ENCODE measurements at places on chromosomes 11 and 22.
A peak's percentile ranks its signal among the peaks of the same experiment; 100 is the strongest.

GRCh38 chr11:126491092-126491491, 135.6 kb downstream of the ST3GAL4 start:
- DNase-seq = peak; percentile 15
- H3K4me1 ChIP-seq = no peaks in the 10 kb centered on the region
- H3K27me3 ChIP-seq = no peaks in the 10 kb centered on the region
- H3K36me3 ChIP-seq = no peaks in the 10 kb centered on the region
- H3K4me3 ChIP-seq = no peak overlapping the region

DNA sequence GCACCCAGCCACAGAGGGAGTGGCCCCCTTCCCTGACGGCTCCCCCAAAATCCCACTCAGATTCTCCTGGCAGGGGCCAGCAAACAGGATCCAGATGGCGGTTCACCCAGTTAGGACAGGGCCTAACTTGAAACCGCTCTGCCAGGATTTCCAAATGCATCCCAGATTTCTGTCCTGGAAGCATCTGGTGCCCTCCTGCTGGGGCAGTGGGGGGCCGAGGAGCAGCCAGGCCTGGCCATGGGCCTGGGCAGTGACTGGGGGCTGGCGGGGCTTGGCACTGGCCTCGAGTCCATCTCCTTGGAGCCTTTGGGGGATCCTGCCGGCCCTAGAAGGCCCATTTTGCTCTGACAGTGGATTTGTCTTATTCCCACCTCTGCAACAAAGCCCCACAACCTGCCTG, 17.9 kb upstream of the EMID1 start:
- H3K27me3 ChIP-seq = no peaks in the 10 kb centered on the region
- H3K27ac ChIP-seq = no peak overlapping the region
- H3K36me3 ChIP-seq = no peaks in the 10 kb centered on the region
- H3K4me1 ChIP-seq = no peaks in the 10 kb centered on the region
- no peak for DNase-seq

- no peak overlapping the region for H3K4me3 ChIP-seq
- no peak overlapping the region for H3K27ac ChIP-seq
- DNase-seq = no peak
- no peaks in the 10 kb centered on the region for H3K27me3 ChIP-seq
Observed at GRCh38 chr11:3131330-3131941, 33.7 kb downstream of the OSBPL5 start.

DNA sequence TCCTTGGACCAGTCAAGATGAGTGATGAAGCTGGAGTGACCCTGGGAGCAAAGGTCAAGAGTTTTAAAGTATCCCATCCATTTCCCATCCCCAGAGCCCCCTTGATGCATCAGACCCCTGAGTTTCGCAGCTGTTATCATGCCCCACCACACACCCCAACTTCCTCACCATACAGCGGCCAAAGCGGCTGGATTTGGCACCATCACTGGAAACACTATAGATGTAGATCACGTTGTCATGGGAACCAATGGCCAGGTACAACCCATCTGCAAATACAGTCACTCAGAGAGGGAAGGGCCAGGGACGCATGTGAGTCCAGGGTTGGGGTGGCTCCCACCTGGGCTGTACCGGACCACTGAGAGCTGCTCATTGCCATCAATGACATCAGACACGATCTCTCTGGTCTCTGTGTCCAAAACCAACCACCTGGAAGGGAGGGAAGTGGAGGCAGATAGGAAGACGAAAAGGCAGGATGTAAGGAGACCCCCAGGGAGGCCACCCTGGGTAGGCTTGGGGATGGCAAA, 2.2 kb upstream of the MTA2 start:
- no peaks in the 10 kb centered on the region for H3K27me3 ChIP-seq
- H3K36me3 ChIP-seq = no peaks in the 10 kb centered on the region
- H3K4me1 ChIP-seq = peaks cover 9% of the 10 kb centered on the region
- DNase-seq = no peak

GRCh38 chr11:71096751-71097388, 155.5 kb downstream of the SHANK2 start:
- DNase-seq = no peak
- no peaks in the 10 kb centered on the region for H3K27me3 ChIP-seq
- H3K4me1 ChIP-seq = no peaks in the 10 kb centered on the region
- no peaks in the 10 kb centered on the region for H3K36me3 ChIP-seq

- peaks cover 1% of the 10 kb centered on the region for H3K4me1 ChIP-seq
- no peak overlapping the region for H3K4me3 ChIP-seq
- no peaks in the 10 kb centered on the region for H3K36me3 ChIP-seq
- no peak for DNase-seq
Observed at GRCh38 chr11:37988031-37988430, 1390.0 kb upstream of the RAG2 start.

DNA sequence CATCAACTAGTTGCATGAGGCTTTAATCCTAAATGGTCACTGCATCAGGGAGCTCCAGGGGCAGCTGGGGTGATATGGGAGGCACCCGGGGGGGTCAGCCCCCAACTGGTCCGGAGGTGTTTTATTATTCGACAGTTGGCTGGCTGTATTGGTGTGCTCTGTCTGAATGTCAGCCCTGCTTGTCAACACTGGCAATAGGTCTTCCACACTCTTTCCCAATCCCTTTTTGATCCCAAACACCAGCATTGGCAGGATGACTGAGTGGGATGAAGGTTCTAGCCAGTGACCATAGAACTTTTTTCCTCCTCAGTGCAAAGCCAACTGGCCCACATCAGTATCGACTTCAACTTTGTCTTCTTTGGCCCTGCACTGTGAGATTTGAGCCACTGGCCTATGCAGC, 8.9 kb upstream of the LDLRAD3 start:
- no peak overlapping the region for H3K4me3 ChIP-seq
- no peak overlapping the region for H3K27ac ChIP-seq
- H3K36me3 ChIP-seq = no peaks in the 10 kb centered on the region
- no peaks in the 10 kb centered on the region for H3K4me1 ChIP-seq

- H3K36me3 ChIP-seq = no peaks in the 10 kb centered on the region
- H3K27me3 ChIP-seq = no peaks in the 10 kb centered on the region
- H3K27ac ChIP-seq = no peak overlapping the region
Observed at GRCh38 chr22:35777335-35777975, 59.8 kb downstream of the APOL5 start.

DNA sequence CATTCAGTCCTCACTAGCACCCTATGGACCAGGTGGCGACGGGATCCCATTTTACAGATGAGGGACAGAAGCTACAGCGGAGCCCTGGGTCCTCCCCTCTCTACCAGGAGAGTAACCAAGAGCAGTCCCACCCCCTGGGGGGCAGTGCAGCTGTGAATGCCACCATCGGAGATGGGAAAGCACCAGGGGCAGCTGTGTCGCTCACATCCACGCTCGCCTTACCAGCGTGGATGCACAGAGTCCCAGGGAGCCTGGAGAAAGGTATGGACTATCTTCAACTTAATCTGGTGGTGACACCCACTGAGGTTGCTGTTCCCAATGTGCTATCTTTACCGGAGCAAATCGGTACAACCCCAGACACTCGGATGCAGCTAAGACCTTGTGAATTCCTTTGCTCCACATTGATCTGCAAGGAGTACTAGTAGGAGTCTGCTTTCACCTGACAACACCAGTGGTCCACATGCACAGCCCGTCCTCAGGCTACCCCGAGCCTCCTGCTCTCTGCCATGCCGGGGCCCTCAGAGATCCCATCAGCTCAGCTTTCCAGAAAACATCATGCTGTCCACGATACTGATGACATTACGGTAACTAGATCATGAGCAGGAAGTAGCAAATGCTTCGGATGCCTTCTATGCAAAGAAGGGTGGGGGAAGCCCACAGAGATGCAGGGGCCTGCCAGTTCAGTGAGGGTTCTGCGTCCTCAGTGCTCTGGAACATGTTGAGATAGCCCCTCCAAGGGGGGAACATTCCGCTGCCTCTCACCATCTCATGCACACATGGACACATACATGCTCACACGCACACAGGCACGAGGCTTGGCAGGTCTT, 126.0 kb downstream of the CTTN start:
- H3K4me3 ChIP-seq = no peak overlapping the region
- no peaks in the 10 kb centered on the region for H3K4me1 ChIP-seq
- no peak overlapping the region for H3K27ac ChIP-seq
- no peak for DNase-seq
- H3K27me3 ChIP-seq = no peaks in the 10 kb centered on the region

- peaks cover 11% of the 10 kb centered on the region for H3K4me1 ChIP-seq
- H3K27ac ChIP-seq = peak within 1 kb of the TSS; percentile 94
- DNase-seq = peak; percentile 55
- H3K4me3 ChIP-seq = peak within 1 kb of the TSS; percentile 58
- no peaks in the 10 kb centered on the region for H3K27me3 ChIP-seq
- no peaks in the 10 kb centered on the region for H3K36me3 ChIP-seq
Observed at GRCh38 chr11:111912535-111912934, at the start of gene HSPB2. Gene HSPB2, plus strand, starts transcription at chr11:111912734. Its CDS starts 96 bp downstream, at chr11:111912830.

- no peaks in the 10 kb centered on the region for H3K4me1 ChIP-seq
- H3K27ac ChIP-seq = no peak within 1 kb of the TSS
- peak; percentile 93 for DNase-seq
- H3K4me3 ChIP-seq = peak within 1 kb of the TSS; percentile 62
- H3K27me3 ChIP-seq = no peaks in the 10 kb centered on the region
- H3K36me3 ChIP-seq = no peaks in the 10 kb centered on the region
Observed at GRCh38 chr11:112961146-112961668, at the start of gene NCAM1. Gene NCAM1, plus strand, starts transcription at chr11:112961420.

DNA sequence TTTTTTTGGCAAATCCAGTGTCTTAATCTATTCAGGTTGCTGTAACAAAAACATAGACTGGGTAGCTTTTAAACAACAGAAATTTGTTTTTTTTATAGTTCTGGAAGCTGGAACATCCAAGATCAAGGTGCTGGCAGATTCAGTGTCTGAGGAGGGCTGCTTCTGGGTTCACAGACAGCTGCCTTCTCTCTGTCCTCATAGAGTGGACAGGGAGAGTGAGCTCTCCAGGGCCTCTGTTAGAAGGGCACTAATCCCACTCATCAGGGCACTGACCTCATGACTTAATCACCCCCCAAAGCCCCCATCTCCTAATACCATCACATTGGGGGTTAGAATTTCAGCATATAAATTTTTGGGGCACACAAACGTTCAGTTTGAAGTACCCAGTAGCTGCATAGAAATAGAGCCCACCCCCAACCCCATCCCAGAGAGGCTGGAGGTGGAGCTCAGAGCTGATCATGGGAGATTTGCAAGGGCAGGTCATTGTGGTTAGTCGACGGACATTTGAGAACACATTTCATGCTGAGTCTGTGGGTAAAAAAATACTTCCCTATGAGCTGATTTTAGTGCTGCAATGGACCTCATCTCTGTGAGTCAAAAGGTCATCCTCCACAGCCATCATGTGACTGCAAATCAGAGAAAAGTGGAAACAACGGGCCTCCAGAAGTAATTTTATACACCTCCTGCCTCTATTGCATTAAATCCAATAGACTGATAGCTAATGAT, 203.1 kb upstream of the CADM1 start:
- no peaks in the 10 kb centered on the region for H3K27me3 ChIP-seq
- H3K4me3 ChIP-seq = no peak overlapping the region
- DNase-seq = no peak
- no peak overlapping the region for H3K27ac ChIP-seq
- H3K4me1 ChIP-seq = no peaks in the 10 kb centered on the region
- no peaks in the 10 kb centered on the region for H3K36me3 ChIP-seq

- H3K27ac ChIP-seq = no peak overlapping the region
- no peak for DNase-seq
- no peak overlapping the region for H3K4me3 ChIP-seq
- no peaks in the 10 kb centered on the region for H3K4me1 ChIP-seq
- H3K36me3 ChIP-seq = no peaks in the 10 kb centered on the region
- H3K27me3 ChIP-seq = no peaks in the 10 kb centered on the region
Observed at GRCh38 chr11:86902345-86902744, 52.9 kb downstream of the FZD4 start.

GRCh38 chr11:43922295-43922648, 20.2 kb upstream of the C11orf96 start:
- peaks cover 53% of the 10 kb centered on the region for H3K4me1 ChIP-seq
- no peaks in the 10 kb centered on the region for H3K27me3 ChIP-seq
- H3K27ac ChIP-seq = peak overlapping the region; percentile 96
- no peak overlapping the region for H3K4me3 ChIP-seq

- H3K27me3 ChIP-seq = no peaks in the 10 kb centered on the region
- no peaks in the 10 kb centered on the region for H3K36me3 ChIP-seq
- peak within 1 kb of the TSS; percentile 67 for H3K4me3 ChIP-seq
- peak; percentile 95 for DNase-seq
- H3K27ac ChIP-seq = peak within 1 kb of the TSS; percentile 90
Observed at GRCh38 chr11:69013009-69013951, at the start of gene MRGPRF. Gene MRGPRF, minus strand, starts transcription at chr11:69013246. Its CDS starts 3,345 bp downstream, at chr11:69009901.

DNA sequence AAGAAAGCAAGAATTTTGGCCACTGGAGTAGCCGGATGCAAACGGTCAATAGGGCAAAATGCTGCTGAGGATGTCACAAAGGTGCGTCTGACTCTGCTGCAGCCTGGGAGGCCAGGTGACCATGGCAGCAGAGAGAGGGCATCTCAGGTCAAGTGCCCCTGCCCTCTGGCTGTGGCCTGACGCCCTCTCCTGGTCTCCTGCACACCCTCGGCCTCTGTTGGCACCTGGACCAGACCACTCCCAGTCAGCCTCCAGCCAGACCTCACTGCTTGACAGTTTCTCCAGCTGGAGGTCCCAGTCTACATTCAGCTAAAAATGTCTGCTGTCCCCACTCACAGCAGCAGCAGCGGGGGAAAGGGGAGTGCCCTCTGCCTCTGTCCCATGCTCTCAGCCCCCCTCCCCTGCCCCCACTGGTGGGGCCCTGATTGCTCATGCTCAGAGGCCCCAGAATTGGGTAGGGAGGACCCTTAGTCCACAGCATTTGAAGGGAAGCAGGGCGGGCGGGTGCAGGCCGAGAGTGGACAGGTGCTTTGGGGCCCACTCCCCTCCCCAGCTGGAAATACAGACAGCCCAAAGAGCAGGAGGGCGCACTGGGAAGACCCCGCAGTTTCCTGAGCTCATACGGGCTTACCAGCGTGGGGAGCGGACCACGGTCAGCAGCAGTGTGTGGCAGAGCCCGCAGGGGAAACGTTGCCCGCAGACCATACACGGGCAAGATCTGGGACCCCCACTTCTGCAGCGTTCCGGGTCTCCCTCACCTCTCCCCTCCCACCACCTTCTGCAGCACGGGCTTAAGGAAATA, 1.6 kb upstream of the BRSK2 start:
- peaks cover 1% of the 10 kb centered on the region for H3K4me1 ChIP-seq
- no peak for DNase-seq
- no peak overlapping the region for H3K27ac ChIP-seq
- no peaks in the 10 kb centered on the region for H3K36me3 ChIP-seq
- H3K27me3 ChIP-seq = no peaks in the 10 kb centered on the region

DNA sequence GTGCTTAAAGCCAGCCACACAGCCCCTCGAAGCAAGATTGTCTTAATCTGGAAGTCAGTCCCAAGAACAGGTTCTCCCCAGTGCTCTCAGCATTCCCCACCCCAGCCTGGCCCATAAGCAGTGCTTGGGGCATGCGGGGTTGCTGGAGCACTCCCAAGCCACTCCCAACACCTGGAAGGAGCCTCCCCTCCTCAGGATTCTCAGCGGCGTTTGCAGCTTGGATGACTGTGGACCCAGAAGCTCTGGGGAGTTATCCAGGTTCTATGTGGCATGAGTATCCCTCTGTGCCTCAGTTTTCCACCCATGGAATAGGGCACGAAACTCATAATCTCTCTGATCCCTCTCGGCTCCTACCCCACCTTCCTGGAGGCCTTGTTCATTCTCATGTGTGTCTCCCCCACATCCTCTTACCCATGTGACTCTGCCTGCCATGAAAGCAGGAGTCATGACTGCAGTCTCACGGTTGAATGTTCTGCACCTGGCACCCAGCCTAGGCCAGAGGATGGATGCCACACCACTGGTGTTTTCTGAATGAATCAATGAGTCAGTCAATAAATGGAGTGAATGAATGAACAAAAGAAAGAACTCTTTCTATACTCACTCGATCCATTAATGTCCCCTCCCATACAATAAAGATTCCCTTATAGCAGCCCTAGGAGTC, 33.4 kb upstream of the WNT7B start:
- peaks cover 25% of the 10 kb centered on the region for H3K4me1 ChIP-seq
- H3K27ac ChIP-seq = no peak overlapping the region
- no peak for DNase-seq
- no peaks in the 10 kb centered on the region for H3K36me3 ChIP-seq
- H3K4me3 ChIP-seq = no peak overlapping the region
